Thoracic aorta (tissue), 2 donors: ENCODE measurements at places on chromosomes 11 and 22.

DNA sequence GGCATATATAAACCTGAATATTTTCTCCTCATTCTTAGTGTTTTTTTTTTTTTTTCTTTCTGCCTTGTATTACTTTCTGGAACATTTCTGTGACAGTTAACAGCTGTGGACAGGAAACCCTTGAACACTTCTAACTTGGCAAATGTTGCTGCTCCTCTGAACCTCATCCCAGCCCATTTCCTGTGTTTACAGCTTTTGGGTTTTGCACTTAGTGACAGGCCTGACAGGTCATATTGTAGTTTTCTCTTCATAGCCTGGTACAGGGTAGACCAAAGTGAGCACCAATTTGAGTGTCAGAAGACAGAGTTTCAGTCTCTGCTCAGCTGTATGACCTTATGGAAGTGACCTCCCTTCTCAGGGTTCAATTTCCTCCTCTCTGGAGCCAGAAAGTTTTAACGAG is 91.6 kb downstream of the STIM1 start:
- peak overlapping the region; percentile 91 for H3K27ac ChIP-seq
- DNase-seq = no peak
- H3K4me3 ChIP-seq = peak overlapping the region; percentile 6

GRCh38 chr11:20120134-20120925 is 39.9 kb downstream of the DBX1 start:
- peaks cover 9% of the 10 kb centered on the region for H3K4me1 ChIP-seq
- H3K4me3 ChIP-seq = no peak overlapping the region
- peaks cover 32% of the 10 kb centered on the region for H3K36me3 ChIP-seq
- DNase-seq = no peak
- no peaks in the 10 kb centered on the region for H3K27me3 ChIP-seq

DNA sequence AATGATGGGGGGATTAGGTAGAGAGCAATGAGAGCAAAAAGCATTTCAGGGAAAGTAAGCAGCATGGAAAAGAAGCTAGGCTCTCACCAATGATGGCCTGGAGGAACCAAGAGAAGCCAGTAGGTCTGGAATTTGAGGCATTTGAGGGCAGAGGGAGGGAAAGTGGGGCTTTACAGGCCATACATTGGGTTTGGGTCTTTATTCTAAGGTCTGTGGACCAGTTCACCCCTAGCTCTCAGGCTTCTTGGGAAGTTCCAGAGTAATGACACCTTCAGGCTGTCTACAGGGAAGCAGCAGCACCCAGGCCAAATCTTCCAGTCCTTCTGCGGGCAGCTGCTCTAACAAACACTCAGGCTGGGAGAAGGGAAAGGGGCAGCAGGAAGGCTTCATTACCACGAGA is 29.4 kb downstream of the ARFGAP2 start:
- H3K27me3 ChIP-seq = no peaks in the 10 kb centered on the region
- no peak overlapping the region for H3K27ac ChIP-seq
- no peak for DNase-seq
- H3K4me3 ChIP-seq = no peak overlapping the region
- H3K4me1 ChIP-seq = no peaks in the 10 kb centered on the region
- no peaks in the 10 kb centered on the region for H3K36me3 ChIP-seq

- H3K27ac ChIP-seq = peak overlapping the region; percentile 74
- H3K4me3 ChIP-seq = no peak overlapping the region
- H3K27me3 ChIP-seq = no peaks in the 10 kb centered on the region
These were observed 6.9 kb downstream of the CDC42EP1 start for GRCh38 chr22:37566903-37567798.

GRCh38 chr11:88327061-88327460 is 10.5 kb downstream of the CTSC start:
- H3K27me3 ChIP-seq = no peaks in the 10 kb centered on the region
- H3K27ac ChIP-seq = no peak overlapping the region
- no peak overlapping the region for H3K4me3 ChIP-seq
- peaks cover 8% of the 10 kb centered on the region for H3K4me1 ChIP-seq

GRCh38 chr11:65595131-65595530 is 469 bp downstream of the KCNK7 start:
- H3K4me1 ChIP-seq = peaks cover 12% of the 10 kb centered on the region
- H3K36me3 ChIP-seq = peaks cover 33% of the 10 kb centered on the region
- peak overlapping the region; percentile 17 for H3K27ac ChIP-seq
- no peak for DNase-seq

DNA sequence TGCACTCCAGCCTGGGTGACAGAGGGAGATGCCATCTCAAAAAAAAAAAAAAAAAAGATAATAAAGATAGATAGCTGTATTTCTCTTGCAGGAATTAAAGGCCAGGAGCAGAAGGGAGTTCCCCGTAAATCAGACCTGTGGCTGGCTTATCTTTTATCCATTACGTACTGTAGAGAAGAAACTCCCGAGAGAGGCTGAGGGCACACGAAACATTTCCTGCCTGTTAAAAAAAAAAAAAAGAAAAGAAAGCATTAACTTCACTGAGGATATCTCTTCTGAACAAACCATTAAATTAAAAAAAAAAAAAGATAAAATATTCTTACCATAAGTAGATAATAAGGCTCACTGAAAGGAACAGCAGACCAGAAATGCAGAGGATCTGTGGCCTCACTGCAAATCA is 22.5 kb downstream of the P4HA3 start:
- peaks cover 10% of the 10 kb centered on the region for H3K4me1 ChIP-seq
- DNase-seq = no peak
- H3K27me3 ChIP-seq = no peaks in the 10 kb centered on the region
- no peak overlapping the region for H3K27ac ChIP-seq
- H3K4me3 ChIP-seq = no peak overlapping the region
- H3K36me3 ChIP-seq = no peaks in the 10 kb centered on the region

DNA sequence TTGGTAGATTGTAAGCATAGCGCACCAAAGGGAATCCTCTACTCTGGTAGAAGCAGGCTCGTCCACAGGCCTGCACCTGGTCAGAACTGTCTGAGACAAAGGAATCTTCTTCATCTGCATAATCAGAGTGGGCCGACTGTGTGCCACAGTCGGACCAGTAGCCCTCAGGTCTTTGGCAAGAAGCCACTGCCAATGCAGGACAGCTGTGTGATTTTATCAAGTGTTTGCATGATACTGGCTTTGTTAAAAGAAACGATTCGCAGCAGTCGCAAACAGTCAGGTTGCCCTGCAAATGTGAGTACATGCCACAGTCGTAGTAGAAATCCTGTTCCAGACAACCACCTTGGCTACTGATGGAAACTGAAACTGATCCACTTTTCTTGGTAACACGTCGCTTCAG is 4.9 kb upstream of the CCDC34 start:
- no peak overlapping the region for H3K4me3 ChIP-seq
- no peaks in the 10 kb centered on the region for H3K4me1 ChIP-seq
- no peaks in the 10 kb centered on the region for H3K27me3 ChIP-seq
- no peak for DNase-seq

DNA sequence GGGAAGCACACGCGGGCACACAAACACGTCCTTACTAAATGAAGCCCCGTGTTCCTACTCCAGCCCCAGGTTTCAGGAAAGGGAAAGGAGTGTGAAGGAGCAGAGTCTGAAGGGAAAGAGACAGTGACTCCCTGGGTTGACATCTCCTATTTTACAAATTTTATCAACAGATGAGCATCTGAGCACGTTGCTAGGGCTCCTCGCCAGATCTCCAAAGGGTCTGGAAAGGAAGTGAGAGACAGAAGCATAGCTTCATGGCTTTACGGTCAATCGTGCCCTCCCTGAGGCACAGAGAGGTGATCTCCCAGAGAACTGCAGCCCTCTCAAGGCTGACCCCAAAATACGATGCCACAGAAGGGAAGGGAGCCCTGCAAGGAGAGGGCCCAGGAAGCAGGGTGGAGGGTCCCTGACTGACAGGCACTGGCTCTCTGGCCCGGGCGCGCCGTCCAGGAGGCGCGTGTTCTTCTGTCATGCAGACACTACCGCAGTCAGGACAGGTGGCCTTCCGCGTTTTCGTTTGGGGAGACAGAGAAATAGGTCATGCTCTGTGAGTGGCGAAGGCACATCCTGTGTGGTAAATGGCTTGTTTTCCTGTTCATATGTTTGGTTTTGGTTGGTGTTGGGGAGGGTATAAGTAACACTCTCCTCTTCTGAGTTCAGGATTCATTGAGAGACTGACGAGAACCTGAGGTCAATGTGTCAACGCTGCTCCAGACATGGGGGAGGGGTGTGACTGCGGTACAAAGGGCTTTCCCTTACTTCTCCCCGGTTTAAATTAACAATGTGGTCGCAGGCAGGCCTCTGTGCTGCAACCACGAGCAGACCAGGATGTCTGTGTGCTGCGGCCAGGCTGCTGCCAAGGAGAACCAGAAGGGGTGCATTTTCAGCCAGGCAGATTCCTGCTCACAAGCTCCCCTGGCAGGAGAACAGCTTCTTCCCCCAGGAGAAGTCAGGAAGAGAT is 813.3 kb downstream of the OPCML start:
- no peak overlapping the region for H3K4me3 ChIP-seq
- no peak overlapping the region for H3K27ac ChIP-seq
- no peak for DNase-seq
- no peaks in the 10 kb centered on the region for H3K27me3 ChIP-seq

DNA sequence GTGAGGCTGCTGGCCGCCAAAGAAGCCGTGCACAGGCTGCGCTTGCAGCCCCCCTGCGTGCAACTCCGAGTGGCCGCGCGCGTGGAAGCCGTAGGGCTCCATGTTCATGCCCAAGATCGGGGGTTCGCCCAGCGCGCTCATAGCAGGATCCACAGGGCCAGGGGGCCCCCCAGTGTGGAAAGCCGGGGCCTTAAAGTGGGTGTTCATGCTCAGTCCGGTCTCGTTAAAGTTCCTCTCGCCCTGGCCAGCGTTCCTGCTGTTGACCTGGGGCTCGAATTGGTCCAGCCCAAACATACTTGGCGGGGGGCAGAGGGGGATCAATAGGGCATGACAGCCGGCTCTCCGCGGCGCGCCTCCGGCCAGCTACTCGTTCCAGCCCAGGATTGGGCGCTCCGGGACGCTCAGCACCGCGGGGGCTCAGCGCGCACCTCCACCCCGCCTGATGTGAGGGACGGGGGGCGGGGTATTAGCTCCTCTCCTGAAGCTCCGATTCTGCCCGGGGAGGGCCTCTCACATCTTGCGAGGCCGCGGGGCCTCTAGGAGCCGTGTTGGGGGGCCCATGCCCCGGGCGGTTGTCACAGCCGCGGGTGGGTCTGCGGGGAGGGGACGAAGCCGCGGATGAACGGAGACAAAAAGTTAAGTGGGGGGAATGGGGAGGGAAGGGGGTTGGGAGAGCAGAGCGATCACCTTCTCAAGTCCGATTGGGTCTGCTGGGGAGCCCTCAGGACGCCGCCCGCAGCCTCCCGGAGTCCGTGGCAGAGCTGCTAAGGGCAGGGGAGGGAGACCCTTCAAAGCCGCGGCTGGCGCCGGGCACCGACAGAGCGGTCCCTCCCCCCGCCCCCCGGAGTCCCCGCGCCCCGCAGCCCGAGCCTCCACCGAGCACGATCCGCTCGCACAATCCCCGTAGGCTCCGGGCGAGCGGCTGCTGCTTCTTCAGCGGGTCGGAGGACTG is 1.0 kb downstream of the MN1 start:
- H3K4me1 ChIP-seq = peaks cover 49% of the 10 kb centered on the region
- H3K4me3 ChIP-seq = peak overlapping the region; percentile 84
- no peaks in the 10 kb centered on the region for H3K36me3 ChIP-seq
- peak overlapping the region; percentile 78 for H3K27ac ChIP-seq
- no peak for DNase-seq

- no peak for DNase-seq
- no peaks in the 10 kb centered on the region for H3K4me1 ChIP-seq
- no peak overlapping the region for H3K4me3 ChIP-seq
- H3K36me3 ChIP-seq = no peaks in the 10 kb centered on the region
- no peak overlapping the region for H3K27ac ChIP-seq
These were observed 174.0 kb downstream of the TBC1D22A start for GRCh38 chr22:46936378-46936903.

DNA sequence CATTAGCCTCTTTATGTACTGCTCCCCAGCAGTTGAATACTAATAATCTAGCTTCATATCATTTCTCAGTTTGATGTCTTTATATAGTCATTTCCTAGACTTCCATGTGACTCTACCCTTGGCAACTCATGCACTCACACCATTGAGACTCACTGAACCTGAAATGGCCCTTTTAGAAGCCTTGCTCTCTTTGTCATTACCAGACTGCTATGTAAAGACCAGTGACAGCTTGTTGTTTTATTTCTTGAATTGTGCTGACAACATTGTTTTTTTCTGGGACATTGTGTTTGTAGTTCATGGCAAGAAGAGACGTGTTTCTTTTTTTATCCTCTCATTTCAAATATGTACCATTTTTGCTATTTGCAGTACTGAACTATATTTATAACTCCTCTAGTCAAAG is 256.5 kb downstream of the CNTN5 start:
- H3K4me1 ChIP-seq = peaks cover 15% of the 10 kb centered on the region
- H3K27me3 ChIP-seq = no peaks in the 10 kb centered on the region
- no peaks in the 10 kb centered on the region for H3K36me3 ChIP-seq
- no peak overlapping the region for H3K27ac ChIP-seq
- no peak for DNase-seq
- no peak overlapping the region for H3K4me3 ChIP-seq

- peaks cover 15% of the 10 kb centered on the region for H3K4me1 ChIP-seq
- no peaks in the 10 kb centered on the region for H3K36me3 ChIP-seq
These were observed 30.0 kb upstream of the TCF20 start for GRCh38 chr22:42300259-42301076.

DNA sequence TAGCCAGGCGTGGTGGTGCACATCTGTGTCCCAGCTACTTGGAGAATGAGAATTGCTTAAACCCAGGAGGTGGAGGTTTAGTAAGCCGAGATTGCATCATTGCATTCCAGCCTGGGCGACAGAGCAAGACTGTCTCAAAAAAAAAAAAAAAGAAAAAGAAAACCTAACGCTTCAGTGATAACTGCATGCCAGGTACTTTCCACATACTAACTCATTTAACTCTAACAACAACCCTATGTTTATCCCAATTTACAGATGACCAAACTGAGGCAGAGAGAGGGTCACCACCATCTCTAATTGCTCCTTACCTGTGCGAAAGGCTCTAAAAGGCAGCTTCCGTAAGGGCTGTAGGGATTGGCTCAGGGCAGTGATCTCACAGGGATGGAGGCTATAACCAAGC is 11.6 kb downstream of the PISD start:
- no peak overlapping the region for H3K27ac ChIP-seq
- H3K4me1 ChIP-seq = no peaks in the 10 kb centered on the region
- no peak for DNase-seq

GRCh38 chr11:130477586-130478203 is 29.2 kb downstream of the ADAMTS15 start:
- H3K4me1 ChIP-seq = peaks cover 47% of the 10 kb centered on the region
- peak overlapping the region; percentile 85 for H3K27ac ChIP-seq
- H3K4me3 ChIP-seq = no peak overlapping the region
- DNase-seq = no peak
- H3K27me3 ChIP-seq = no peaks in the 10 kb centered on the region

- H3K4me1 ChIP-seq = no peaks in the 10 kb centered on the region
- H3K27ac ChIP-seq = no peak overlapping the region
- H3K4me3 ChIP-seq = no peak overlapping the region
- no peaks in the 10 kb centered on the region for H3K27me3 ChIP-seq
These were observed 16.2 kb downstream of the CBX7 start for GRCh38 chr22:39136317-39136716.
